Nucleus accumbens (tissue), 56 donors: ENCODE measurements at places on chromosomes 5 and 9.

GRCh38 chr5:124649491-124650146, 96.8 kb downstream of the ZNF608 start:
- no peak for DNase-seq

GRCh38 chr9:13447843-13448422, 168.4 kb upstream of the MPDZ start:
- no peak for DNase-seq

- peak; percentile 7 for DNase-seq
Observed at GRCh38 chr9:132372177-132373095, 17.6 kb upstream of the SETX start.

DNA sequence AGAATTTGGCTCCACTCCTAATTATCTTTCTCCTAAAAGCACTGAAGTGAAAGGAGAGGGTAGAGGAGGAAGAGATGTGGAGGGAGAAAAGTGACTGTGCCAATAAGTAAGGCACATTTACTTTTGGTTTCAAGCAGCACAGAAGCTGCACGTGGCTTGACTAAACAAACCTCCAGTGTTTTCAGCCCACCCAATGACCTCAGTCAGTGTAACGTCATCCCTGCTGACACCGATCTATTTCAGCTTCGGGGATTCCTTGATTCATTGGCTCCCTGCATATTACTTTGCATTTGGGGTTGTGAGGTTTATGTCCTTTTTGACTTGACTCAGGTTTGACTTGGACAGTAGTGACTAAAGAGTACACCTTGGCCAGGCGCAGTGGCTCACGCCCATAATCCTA, 35.6 kb upstream of the NIM1K start:
- DNase-seq = no peak

DNA sequence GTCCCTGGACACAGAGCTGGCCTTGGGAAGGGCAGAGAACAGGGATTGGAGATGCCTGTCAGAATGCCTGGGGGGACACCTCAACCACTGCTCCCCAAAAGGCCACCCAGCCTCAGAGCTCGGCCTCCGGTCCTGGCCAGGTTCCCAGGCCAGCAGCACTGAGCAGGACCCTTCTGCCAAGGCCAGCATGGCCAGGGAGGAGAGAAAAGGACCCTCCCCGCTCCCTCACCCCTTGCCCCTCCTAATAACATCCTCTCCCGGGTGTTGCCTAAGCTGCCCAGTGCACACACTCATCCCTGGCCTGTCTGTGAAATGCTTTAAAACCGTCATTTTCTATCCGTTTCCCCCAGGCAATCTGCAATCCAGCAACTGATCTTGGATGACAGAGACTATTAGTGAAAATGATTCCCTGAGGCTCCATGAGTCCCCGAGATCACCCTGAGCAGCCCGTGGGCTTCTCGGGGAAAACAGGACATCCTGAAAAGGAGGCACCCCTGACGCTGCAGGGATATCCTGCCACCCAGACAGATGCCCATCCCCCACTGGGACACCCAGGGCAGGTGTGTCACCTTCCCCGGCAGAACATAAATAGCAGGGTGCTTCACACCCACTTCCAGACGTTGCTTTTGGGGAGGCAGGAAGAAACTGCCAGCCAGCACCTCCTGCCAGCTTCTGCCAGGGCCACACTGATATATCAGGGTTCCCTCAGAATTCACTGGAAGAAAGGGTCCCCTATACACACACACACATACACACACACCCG, 75.3 kb downstream of the ADAMTS2 start:
- no peak for DNase-seq

GRCh38 chr9:123354806-123355508, 1.0 kb upstream of the CRB2 start:
- DNase-seq = no peak

GRCh38 chr5:2143088-2143487, 260.4 kb upstream of the IRX4 start:
- DNase-seq = no peak

DNA sequence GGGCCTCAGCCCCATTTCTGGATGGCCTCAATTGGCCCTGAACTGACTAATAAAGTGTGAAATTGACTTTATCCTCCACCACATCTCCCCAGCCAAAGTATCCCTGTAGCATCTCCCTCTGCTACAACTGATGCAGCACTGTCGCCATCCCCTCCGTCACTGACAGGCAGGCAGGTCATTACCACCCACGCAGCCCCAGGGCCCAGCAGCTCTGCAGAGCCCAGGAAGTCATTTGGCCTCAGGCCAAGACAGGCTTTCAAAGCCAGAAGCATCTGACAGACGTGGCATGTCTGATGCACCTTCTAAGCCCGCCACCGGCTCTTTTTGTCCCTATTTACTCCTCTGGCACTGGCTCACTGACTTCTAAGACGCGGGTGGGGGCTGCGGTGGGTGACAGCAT, 65.3 kb downstream of the ARHGEF37 start:
- no peak for DNase-seq

GRCh38 chr5:91885291-91886265, 502.5 kb upstream of the ARRDC3 start:
- no peak for DNase-seq

DNA sequence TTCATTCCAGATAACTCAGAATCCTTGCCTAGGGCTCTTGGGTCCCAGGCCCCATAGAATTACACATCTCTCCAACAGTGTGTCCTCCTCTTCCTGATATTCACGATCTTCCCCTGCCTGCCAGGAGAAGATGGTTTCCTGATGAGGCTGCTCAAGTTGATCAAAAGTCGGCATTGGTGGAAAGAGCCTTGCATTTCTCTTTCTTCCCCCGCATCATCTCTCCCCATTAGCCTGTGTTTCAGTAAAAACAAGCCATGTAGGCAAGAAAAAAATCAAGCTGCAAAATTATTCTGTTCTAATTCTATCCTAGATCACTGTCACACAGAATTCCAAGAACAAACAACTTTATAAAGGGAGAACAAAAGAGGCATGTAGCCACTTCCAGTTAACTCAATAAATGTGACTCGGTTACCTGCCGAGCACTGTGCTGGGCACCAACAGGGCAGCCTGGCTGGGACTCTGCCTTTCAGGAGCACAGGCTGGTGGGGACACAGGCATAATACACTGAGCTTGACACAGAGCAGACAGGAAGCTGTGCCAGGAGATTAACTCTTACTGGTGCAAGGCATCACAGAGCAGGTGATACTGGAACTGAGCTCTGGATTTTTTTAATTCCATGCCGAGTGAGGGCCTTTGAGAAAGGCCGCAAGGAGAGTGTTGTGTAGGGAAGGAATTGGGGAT, 25.6 kb downstream of the TMOD1 start:
- DNase-seq = no peak

DNA sequence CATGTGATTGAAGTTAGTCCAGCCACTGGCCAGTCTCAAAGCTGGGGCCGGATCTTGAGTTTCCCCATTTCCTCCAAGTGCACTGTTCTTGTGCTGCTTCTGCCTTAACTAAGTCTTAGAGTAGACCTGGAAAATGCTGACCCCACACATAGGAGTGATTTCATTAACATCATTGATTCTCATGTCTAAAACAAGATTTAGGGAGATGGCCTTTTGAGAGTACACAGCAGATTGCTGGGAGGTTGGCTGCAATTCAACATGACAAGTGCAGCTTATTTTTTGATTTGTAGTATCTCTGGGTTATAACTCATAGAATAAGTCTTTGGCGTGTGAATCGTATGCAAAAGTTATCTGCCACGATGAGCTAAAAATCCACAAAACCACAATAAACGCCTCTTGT, 131.0 kb downstream of the CMYA5 start:
- no peak for DNase-seq

GRCh38 chr9:85264695-85265094, 477.1 kb downstream of the AGTPBP1 start:
- no peak for DNase-seq

DNA sequence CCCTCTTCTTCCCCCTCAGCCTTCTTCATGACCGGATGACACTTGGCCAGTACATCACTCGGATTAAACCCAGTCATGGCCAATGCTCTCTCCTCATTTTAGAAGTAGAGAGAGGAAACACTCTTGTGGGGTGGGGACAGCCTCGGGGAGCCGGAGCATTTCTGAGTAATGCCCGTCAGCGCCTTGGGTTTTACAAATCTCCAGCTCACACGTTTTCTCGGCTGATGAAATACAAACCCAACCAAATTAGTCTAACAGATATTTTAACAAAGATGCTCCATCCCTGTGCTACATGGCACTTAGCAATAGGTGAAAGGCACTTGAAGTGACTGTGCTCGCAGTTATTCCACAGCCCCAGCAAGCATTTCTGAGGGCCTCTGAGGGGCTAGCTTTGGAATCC, 51.7 kb downstream of the ZNF366 start:
- no peak for DNase-seq

DNA sequence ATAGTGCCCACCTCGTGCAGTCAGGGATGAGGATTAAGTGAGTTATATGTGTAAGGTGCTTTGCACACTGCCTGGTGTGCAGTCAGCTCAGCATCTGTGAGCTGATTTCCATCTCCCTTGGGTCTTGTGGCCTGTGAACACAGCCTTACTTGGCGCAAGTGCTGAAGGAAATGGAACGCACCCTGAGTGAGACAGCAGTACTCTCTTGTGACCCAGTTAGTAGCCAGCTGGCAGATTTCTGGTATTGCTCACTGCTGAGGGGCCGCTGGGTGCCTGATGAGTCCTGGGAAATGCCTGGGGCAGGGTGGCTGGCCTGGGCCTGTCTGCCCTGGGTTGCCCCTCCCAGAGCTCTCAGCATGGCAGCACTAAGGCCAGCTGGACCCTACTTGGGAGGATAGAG, 90.9 kb upstream of the BOD1 start:
- DNase-seq = no peak

- no peak for DNase-seq
Observed at GRCh38 chr9:101138509-101138908, 110.0 kb downstream of the PLPPR1 start.

- DNase-seq = no peak
Observed at GRCh38 chr5:150320044-150320613, 17.4 kb upstream of the ARSI start.

DNA sequence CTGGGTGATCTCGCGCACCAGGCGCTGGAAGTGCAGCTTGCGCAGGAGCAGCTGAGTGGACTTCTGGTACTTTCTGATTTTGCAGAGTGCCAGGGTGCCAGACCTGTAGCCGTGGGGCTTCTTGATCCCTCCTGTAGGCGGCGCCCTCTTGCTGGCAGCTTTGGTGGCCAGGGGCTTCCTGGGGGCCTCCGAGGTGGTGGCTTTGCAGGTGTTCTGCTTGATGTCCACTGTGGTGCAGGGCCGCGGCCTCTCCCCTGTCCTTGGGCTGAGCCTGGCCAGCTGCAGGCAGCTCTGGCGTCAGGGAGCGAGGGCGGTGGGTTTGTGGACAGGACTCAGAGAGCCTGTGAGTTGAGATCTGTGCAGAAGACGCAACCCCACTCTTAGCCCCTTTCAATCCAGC, 36.1 kb downstream of the TAF11L14 start:
- no peak for DNase-seq

DNA sequence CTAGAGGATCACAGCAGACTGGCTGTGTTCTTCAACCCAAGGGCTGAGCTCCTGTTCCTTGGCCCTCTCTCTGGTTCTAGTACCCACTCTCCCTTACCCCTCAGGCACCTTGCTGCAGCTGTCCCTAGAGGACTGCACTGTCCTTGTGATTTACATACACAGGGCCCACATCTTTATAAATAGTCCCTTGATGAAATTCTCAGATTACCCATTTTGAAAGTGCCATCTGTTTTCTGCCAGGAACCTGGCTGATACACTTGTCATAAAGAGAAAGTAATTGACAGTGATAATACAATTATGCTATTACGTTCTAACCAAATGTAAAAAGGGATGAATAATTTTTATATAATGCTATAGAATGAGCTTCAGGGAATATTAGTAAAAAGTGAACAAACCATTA, 16.5 kb upstream of the SPARC start:
- no peak for DNase-seq

DNA sequence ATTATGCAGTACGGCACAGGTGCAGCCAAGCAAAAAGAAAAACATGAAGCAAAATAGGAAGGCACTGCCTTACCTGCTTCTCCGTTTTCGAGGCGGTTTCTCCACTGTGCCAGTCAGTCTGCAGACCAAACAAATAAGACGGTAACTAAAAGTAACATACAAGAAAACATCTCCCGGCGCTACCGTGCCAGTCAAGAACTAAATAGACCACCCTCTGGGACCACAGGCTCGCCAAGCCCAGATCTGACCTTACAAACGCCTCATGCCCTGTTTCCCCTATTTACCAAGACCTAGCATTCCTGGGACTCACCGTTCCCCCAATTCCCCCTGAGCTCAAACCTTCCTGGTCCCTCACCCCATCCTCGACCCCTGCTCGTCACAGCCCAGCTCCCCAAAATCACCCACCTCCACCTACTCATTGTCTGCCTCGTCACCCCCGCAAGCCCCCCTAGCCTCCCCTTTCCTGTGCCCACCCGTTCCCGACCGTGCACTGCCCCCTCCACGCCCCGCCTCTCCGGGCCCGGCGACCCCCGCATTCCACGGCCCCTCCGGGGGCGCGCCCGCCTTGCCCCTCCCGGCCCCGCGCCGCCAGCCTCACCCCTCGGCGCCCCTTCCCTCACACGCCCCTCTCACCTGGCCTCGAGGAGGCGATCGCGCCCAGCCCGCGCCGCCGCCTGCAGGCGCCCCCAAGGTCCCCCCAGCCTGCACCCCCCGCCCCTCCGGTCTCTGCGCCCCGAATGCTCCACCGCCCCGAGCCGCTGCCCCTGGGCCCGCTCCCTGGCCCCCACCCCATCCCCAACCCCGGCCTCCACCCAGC, 560 bp downstream of the SCAI start:
- DNase-seq = no peak

DNA sequence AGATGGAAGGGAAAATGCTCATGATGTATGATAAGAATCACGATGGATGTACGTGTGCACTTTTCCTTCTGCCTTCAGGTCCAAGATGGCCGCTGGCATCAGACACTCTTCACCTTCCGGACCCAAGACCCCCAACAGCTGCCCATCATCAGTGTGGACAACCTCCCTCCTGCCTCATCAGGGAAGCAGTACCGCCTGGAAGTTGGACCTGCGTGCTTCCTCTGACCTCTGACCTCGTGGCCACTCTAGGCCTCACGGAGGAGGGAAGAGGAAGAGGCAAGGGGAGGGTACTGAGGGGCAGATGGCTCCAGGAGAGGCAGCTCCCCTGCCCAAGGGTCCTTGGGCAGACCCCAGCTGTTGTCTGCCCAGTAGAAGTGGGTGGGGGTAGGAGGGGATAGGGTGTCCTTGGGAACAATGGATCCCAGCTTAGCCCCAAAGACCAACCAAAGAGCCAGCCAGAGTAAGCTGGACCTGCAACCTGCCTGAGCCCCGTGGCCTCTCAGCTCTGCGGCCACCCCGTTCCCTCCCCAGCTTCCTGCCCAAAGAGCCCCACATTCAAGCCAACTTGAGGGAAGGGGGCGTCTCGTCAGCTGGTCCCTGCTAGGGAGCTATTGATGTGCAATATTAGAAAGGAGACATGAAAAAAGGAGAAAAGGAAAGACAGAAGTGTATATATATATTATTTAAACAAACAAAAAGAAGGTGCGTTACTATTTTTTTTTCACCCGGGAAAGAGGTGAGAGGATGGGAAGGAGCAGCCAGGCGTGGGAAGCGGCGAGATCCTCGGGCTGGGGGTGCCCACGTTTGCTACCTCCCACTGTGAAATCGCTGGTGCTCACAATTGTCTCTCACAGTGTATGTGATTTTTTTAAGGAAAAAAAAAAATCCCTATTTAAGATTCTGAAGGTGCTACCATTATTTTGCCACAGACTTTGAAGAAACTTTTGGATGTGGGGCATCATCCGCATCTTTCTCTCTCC, 12.1 kb upstream of the ORM1 start:
- DNase-seq = no peak

- DNase-seq = no peak
Observed at GRCh38 chr5:38258042-38258318, 379 bp upstream of the EGFLAM start.
